ENCODE measurements at places on chromosomes 4 and X. TPM values are rescaled to one million over a fixed set of nuclear protein-coding genes. Genes with fewer than 3 reads are reported as not detected.

DNA sequence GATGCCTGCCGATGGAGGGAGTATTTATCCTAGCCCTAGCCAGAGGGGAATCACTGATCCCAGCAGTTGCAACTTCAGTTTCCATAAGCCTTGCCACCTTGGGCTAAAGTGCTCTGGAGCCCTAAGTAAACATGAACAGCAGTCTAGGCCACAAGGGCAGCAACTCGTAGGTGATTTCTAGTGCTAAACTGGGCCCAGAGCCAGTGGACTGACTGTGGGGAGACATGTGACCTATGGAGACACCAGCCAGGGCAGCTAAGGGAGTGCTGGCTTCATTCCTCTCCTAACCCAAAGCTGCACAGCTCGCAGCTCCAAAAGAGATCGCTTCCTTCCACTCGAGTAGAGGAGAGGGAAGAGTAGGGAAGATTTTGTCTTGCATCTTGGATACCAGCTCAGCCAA, 120.8 kb upstream of the MAGEA10 start:
- no peak for DNase-seq

GRCh38 chrX:46812445-46812844, 24.4 kb upstream of the RP2 start:
- no peak for DNase-seq

- DNase-seq: no peak
These were observed 51.6 kb downstream of the SPANXA2 start for GRCh38 chrX:141641138-141641537.

- peak; percentile 9 for DNase-seq
These were observed 148.0 kb upstream of the SLC7A11 start for GRCh38 chr4:138389976-138390685.

DNA sequence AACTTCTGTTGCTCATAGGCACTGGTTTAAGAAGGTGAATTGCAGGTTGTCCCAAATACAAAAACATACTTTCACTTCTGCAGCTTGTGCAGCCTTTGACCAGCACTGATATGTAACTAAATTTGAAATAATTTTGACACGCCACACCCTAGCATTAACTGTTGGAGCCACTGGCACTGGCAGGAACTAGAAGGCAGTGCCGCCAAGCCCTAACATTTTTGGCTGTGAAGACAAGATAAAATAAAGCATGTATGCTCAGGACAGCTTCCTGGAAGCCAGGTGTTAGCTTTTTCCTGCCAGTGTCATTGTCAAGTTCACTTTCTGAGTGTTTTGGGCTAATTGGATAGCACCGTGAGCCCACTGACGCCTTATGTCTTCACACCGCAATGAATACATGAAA, 65.3 kb upstream of the FBXW7 start:
- no peak for DNase-seq

GRCh38 chrX:98111684-98112083, 1228.0 kb downstream of the RPA4 start:
- no peak for DNase-seq

DNA sequence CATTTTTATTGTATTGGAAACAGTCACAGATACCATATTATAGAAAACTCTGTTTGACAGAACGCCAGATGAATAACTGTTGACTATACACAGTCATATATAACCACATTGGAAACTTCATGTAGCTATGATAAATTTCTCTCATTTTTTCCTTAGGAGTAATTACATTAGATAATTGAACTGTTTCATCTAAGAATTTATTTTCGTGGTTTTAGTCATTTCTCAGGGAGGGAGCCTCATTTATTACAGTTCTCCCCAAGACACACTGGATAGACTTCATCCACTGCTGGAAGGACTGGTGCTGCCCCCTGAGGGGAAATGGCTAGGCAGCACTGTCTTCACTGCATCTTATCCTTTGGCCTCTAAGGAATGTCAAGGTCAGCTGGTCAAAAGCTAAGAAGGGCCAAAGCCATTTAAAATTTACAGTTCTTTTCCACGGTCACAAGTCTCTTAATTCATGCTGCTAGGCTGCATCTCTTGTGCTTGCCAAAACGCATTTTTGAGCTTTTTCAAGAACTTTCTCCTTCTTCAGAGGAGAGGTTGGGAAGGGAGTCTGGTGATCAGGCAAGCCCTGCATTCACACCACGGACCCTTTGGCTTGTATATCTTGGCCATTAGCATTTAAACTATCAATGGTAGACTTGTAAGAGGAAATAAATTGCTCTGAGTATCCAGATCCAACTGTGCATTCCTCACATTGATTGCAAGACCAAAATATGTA, 145.1 kb downstream of the CBR4 start:
- DNase-seq: peak; percentile 25

DNA sequence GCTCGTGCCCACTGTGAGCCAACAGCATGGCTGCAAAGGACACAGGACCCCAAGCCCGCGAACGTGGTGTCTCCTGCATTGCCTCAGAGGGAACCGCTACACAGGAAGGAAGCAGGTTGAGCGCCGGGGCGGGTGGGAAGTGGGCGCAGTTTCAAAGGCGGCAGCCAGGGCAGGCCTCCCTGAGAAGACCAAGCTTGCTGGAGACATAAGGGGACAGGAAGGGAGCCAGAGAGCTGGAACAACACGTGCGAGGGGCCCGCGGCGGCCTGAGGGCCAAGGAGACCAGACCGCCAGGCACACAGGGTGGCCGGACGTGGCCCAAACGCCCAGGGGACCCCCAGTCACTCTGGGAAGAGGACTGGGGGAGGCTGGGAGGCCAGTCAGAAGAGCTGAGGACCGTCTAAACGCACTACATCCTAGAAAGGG, 32.0 kb downstream of the CTBP1 start:
- DNase-seq: no peak

DNA sequence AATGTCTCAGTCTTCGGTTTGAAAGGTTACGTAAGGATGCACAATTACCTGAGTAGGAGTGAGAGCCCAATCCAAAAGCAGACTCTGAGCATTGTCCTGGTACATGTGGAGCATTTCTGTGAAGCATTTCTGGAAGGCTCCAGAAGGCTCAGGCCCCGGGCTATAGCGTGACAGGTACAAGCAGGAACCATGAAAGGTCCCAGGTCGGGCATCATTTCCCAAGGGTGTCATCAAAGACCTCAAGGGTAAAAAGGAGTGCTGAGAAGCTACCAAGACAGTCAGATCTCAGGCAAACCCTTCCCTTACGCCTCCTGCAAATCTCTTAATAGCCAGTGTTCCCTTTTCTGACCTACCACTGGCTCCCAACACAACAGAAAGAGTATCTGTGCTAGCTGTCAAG, 30.8 kb downstream of the GPC4 start:
- no peak for DNase-seq

DNA sequence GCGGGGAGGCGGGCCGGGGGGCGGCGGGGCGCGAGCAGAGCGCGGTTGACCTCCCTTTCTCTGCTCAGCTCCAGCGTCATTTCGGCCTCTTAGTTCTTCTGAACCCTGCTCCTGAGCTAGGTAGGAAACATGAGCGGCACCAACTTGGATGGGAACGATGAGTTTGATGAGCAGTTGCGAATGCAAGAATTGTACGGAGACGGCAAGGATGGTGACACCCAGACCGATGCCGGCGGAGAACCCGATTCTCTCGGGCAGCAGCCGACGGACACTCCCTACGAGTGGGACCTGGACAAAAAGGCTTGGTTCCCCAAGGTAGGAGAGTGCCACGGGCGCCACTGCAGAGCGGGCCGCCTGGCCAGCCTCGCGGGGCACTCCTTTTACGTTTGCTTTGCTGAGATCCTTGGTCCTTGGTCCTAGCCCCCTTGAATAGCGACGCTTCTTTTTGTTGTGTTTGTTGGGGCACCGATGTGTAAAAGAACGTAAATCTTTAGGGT, at the start of gene HTATSF1:
TSS of gene HTATSF1 (plus strand) at position 37 of the 497 bp plus-strand sequence. CDS start at position 130, 93 bp downstream.
- DNase-seq: no peak

DNA sequence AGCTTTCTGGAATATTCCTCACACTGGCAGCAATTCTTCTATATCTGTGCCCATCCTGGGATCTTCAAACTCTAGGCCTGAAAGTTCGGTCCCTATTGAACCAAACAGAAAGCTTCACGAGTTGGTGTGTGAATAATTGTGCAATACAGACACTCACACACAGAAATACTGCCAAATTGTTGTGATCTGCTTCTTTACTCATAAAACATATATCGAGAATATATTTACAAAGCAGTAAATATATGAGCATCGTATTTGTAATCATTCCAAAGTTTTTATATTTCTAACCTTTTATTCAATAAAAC, 56.6 kb upstream of the BEX4 start:
- no peak for DNase-seq

GRCh38 chr4:172899861-172900260, 268.8 kb upstream of the GALNT7 start:
- DNase-seq: no peak

GRCh38 chr4:95158045-95158444, 390.7 kb downstream of the UNC5C start:
- no peak for DNase-seq

GRCh38 chr4:185599553-185600243, 64.4 kb upstream of the PDLIM3 start:
- DNase-seq: no peak

DNA sequence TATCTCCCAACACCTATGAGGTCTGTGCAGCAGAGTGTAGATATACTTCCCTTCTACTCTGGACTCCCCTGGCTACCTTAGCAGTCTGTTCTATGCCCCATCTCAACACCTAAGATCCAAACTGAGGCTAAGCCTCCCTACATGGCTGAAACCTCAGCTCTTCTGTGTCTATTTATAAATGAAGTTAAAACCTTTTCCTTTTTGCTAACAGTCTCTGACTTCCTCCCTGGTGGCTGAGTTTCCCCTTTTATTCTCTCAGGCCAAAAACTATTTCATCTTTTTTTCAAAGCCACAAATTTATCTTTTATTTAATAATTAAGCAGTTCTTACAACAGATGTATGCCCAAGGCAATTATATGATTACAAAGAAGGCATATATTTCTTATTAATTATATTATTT, 111.8 kb upstream of the STIM2 start:
- DNase-seq: no peak

- no peak for DNase-seq
These were observed 37.1 kb upstream of the XPNPEP2 start for GRCh38 chrX:129701624-129702069.

DNA sequence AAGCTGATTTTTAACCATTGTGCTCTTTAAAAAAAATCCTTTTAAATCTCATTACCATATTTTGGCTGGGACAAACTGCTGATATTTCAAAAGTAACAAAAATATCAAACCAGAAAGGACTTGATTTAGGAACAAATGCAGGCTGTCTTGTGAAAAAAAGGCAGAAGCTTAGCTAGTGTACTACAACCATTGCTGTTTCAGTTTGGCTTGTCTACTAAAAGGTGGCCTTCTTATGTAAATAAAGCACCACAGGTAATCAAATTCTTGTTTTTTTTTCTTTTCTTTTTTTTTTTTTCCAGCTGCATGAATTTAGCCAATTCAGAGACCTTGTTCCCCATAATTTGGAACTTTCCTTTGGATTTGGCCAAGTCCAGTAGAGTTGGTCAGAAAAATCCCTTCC, 43.8 kb upstream of the MAGEA8 start:
- no peak for DNase-seq

GRCh38 chr4:187469627-187470026, 525.9 kb upstream of the ZFP42 start:
- DNase-seq: no peak

DNA sequence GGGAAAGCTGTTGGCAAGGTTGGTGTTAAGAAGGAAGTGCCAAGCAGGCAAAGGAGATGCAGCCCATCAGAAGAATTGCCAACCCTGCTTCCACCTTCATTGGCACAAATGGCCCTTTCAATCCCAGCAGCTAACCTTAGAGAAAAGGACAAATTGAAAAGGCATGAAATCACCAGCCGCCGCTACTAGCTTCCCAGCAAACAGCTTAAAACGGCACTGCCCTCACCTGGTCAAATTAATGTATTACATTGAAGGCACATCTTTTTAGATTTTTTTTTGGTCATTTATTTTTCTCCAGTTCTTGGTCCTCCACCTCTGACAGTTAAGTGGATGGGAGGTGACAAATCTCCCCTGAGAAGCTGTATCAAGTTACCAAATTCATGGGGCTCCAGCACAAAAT, 51.0 kb upstream of the NHSL2 start:
- DNase-seq: peak; percentile 49

GRCh38 chr4:10072420-10073017, 44.1 kb downstream of the WDR1 start:
- no peak for DNase-seq

GRCh38 chrX:132501606-132502005, 12.8 kb upstream of the MBNL3 start:
- DNase-seq: no peak

GRCh38 chr4:87026800-87027495, 92.1 kb downstream of the AFF1 start:
- no peak for DNase-seq

DNA sequence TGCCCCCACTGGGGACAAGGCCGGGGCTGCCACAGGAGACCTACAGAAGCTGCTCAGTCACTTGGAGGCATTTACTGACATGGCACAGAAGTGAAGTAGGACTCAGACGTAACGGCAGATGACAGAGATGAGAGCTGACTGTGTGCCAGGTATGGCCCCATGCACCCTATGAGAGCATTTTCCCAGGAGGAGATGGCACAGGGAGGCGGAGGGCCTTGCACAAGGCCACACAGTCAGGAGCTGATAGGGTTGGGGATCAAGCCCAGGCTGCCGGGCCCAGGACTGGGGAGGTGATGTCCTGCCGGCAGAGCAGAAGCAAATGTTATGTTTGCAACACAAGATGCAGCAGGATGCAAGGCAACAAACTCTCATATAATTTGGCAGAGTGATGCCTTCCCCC, 34.1 kb downstream of the NAT8L start:
- DNase-seq: no peak

DNA sequence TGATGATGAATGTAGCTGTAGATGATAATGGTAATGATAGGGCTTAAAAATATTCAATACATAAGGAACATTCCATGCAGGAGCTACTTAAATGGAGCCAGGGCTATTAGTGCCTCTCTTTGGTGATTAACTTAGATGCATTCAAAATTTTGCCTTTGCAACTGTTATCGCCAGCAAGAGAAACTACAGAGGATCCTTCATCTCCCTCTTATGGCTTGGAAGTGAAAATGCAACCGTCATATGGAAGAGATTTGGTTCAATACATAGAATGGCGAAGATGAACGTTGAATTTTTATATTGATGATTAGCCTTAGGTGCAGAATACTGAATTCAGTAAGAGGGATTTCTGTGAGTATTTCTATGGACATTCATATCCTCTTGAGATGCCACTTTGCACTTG, 134.5 kb upstream of the NLGN4X start:
- DNase-seq: no peak

Gene S100G
- total RNA-seq: not detected

Gene CFAP99
- total RNA-seq: not detected

Gene HSFX1
- 0.19 TPM for total RNA-seq

Gene NXF2
- not detected for total RNA-seq

Gene TRAM1L1
- not detected for total RNA-seq

Gene ZNF674
- total RNA-seq: 4.9 TPM

Gene NEK1
- total RNA-seq: 7.8 TPM

Gene PSAPL1
- total RNA-seq: not detected

Gene WAS
- 0.62 TPM for total RNA-seq

Gene ENPEP
- not detected for total RNA-seq

Gene MAGEA11
- not detected for total RNA-seq

Gene NPY2R
- not detected for total RNA-seq

Gene CLDN2
- total RNA-seq: not detected

Gene SYP
- 0.48 TPM for total RNA-seq

Gene PCDH10
- total RNA-seq: 18.9 TPM
